ENCODE measurements at places on chromosomes 5 and 9.

GRCh38 chr9:12212860-12213259, 480.3 kb upstream of the TYRP1 start:
- DNase-seq, result no peak

GRCh38 chr9:105141146-105141975, 103.1 kb upstream of the SLC44A1 start:
- no peak for DNase-seq

GRCh38 chr9:112112519-112112918, 62.6 kb downstream of the SUSD1 start:
- DNase-seq, result no peak

- DNase-seq, result no peak
These were observed 59.8 kb upstream of the BARX1 start for GRCh38 chr9:94014920-94015319.

Measured in glutamatergic neuron (in vitro differentiated cells).